GM12892 (cell line): ENCODE measurements at places on chromosomes 6 and 20.

- DNase-seq = no peak
Measured at GRCh38 chr6:108168090-108168463, 2.3 kb downstream of the NR2E1 start.

GRCh38 chr20:53580376-53581111, 13.1 kb downstream of the ZNF217 start:
- DNase-seq = no peak

DNA sequence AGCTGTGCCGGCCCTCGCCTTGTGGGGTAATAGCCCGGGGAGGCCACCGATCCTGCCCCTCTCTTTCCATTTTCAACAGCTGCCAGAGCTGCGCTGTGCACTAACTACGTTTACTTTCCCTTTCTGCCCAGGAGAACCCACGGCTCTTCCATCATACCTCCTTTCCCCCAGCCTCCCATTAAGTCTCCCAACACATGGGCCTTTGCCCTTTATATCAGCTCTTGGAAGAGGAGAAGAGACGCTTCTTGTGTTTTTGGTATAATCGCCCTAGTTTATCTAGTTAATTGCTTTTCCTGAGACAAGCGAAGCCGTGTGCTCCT, 637 bp downstream of the UBR2 start:
- no peak for DNase-seq

GRCh38 chr20:31987744-31988143, 19.8 kb downstream of the XKR7 start:
- DNase-seq = no peak

DNA sequence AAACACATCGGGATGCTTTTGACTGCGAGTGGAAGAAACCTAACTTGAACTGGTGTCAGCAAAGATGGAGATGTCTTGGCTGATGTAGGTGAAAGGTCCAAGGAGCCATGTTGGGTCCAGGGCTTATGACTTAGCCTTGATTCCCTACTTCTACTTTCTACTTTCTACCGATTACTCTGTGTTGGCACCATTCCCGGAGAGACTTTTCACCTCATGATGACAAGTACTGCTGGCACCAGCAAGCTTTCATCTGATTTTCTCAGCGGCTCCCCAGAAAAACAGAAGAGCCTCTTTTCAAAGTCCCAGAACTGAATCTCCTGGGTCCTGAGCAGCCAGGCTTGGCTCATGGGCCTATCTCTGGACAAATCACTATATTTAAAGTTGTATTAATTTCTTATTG, 4.9 kb upstream of the EDN3 start:
- DNase-seq = no peak

GRCh38 chr20:2814587-2815051, at the start of gene C20orf141:
C20orf141 (plus strand) TSS chr20:2814987; CDS start chr20:2815185, 198 bp downstream.
- no peak for DNase-seq

DNA sequence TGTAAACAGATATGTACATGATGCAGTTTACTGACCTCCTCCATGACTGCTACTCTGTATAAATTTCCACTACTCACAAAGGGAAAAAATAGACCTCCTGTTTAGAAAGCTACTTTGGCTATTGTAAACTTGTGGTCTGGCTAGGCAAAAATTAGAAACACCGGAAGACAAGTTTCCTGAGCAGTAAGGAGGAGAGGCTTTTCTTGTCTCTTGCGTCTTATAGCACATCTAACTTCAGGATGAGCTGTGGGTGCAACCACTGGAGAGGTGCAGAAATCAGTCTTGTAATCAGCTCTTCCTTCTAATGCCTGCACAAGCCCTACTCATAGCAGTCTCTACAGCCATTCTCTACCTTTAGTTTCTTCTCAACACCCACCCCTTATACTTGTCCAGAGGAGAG, 296.5 kb upstream of the SLC35B3 start:
- no peak for DNase-seq

- no peak for DNase-seq
Measured at GRCh38 chr6:130796313-130796905, 30.8 kb upstream of the SMLR1 start.

DNA sequence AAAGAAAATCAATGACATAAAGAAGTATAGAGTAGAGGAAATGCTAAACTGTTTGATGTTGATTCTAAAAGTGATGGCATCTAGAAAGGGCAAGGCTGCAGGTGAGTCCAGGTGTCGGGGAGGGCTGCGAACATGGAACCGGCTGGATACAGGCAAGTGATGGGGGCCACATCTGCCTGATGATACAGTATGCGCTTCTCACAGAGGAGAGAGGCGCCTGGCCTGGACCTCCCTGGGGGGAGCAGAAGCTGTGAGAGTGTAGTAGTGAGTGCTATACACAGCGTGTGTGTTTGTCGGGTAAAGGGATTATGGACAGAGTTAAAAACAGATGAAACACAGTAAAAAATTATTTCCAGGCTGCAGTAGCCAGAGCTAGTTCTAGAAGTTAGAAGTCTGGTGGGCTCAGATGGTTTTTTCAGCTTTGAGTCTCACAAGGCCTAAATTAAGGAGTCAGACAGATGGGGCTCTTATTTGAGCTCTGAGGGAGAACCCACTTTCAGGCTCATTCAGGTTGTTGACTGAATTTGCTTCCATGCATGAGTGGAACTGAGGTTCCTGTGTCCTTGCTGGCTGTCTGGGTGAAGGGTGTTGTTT, 195.8 kb upstream of the ARG1 start:
- DNase-seq = no peak

DNA sequence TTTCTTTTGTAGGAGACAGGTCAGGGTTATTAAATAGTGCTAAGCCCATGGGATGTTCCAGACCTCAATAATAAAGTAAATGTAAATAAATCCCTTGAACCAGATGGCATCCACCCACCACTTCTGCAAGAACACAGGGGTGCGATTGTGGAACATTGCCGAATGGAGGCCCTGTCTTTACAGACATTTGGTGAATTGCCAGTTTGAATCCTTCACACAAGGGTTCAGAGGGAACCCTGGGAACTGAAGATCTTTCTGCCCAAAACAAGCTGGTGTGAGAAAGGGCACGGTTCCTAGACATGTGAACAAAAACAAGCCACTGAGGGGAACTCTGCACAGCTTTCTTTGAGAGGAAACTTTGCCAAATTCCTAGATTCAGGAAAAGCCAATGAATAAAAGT, 30.2 kb upstream of the RNF8 start:
- no peak for DNase-seq

DNA sequence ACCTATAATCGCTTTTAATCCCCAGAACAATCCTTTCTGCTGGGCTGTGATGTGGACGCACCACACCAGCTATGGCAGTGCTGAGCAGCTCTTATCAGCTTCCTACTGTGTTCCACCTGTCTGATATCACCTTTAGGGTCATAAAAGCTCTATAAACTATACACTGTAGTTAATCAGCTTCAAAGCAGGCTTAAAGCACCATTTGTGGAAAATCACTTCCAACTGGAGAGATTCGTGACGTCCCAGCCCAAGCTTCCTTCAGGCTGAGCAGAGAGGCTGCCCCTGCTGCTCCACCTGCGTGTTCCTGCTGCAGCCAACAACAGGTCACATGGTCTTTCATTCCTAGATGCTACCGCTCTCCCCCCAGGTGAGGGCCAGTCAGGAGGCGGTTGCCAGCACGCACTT, 156.5 kb downstream of the SMOC2 start:
- DNase-seq = no peak

GRCh38 chr20:57381596-57382503, 9.3 kb upstream of the RBM38 start:
- DNase-seq = no peak

- DNase-seq = no peak
Measured at GRCh38 chr20:32329817-32330554, 28.1 kb upstream of the ASXL1 start.

- DNase-seq = no peak
Measured at GRCh38 chr20:32624687-32625345, 39.7 kb upstream of the NOL4L start.

DNA sequence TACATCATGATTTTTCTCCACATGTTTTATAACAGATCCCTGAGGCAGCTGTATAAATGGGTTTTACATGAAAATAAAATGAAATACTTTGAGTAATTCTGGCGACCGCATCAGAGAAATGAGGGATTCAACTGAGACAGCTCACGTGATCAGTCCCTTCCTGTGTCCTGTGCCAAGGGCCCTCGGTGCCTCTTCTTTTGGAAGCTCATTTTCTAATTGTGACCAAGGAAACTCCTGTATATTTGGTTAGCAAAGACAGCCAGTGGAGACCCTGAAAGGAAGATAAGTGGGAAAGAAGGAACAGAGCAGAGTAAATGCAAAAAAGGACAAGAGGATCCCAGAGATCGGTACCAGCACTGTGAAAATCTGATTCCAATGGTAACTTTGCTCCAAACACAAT, 129.9 kb downstream of the FYN start:
- DNase-seq = no peak

- DNase-seq = no peak
Measured at GRCh38 chr6:104322841-104323240, 536.9 kb downstream of the HACE1 start.
